ENCODE measurements at places on chromosomes 7 and 10.

DNA sequence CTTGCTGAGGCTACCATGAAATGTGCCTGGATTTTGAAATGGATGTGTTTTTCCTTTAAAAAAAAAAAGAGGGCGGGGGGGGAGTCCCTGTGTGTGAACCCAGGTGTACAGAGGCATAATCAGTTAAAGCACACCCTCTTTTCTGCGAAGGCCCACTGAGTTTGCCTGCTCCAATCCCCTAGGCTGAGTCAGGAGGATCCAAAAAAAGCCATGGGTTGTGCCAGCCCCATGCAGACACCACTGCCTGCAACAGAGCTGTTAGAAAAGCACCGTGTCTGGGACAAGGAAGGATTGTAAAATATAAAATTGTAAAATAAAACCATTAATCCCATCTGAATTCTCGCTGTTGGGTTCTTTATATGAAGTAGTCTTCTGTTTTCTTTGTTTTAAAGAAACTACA is 217.9 kb downstream of the ADAM12 start:
- DNase-seq: no peak

GRCh38 chr7:7446616-7447015 is 89.1 kb downstream of the COL28A1 start:
- no peak for DNase-seq

- DNase-seq: no peak
These were observed 46.6 kb downstream of the CCDC3 start for GRCh38 chr10:12954866-12955265.

DNA sequence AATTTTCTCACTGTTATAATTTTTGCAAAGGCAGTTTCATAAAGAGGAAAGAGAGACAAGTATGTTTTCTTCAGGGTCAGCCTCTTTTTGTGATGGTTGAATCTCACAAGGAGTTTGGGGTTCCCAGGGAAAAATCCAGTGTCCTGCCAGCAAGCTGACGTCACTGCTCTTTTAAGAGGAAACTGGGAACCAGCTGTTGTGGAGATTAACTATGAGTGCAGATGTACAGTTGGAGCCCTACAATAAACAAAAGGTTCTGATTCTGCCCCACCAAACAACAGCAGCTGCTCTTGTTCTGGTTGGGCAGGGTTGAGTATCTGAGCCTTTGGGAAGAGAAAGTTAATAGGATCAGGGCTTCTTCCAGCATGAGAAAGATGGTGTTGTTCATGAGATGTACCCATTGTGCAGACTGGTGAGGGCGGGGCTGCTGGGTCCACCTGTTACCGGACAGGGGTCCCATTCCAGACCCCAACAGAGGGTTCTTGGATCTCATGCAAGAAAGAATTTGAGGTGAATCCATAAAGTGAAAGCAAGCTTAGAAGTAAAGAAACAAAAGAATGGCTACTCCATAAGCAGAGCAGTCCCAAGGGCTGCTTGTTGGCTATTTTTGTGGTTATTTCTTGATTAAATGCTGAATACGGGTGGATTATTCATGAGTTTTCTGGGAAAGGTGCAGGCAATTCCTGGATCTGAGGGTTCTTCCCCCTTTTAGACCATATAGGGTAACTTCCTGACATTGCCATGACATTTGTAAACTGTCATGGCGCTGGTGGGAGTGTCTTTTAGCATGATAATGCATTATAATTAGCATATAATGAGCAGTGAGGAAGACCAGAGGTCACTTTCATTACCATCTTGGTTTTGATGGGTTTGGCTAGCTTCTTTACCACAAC is 12.5 kb downstream of the PRF1 start:
- peak; percentile 66 for DNase-seq

- no peak for DNase-seq
These were observed 14.6 kb downstream of the GATA3 start for GRCh38 chr10:8069108-8069507.

- DNase-seq: no peak
These were observed 52.5 kb downstream of the FAS start for GRCh38 chr10:89043052-89043451.

GRCh38 chr10:22992075-22992474 is 64.2 kb downstream of the ARMC3 start:
- DNase-seq: no peak

DNA sequence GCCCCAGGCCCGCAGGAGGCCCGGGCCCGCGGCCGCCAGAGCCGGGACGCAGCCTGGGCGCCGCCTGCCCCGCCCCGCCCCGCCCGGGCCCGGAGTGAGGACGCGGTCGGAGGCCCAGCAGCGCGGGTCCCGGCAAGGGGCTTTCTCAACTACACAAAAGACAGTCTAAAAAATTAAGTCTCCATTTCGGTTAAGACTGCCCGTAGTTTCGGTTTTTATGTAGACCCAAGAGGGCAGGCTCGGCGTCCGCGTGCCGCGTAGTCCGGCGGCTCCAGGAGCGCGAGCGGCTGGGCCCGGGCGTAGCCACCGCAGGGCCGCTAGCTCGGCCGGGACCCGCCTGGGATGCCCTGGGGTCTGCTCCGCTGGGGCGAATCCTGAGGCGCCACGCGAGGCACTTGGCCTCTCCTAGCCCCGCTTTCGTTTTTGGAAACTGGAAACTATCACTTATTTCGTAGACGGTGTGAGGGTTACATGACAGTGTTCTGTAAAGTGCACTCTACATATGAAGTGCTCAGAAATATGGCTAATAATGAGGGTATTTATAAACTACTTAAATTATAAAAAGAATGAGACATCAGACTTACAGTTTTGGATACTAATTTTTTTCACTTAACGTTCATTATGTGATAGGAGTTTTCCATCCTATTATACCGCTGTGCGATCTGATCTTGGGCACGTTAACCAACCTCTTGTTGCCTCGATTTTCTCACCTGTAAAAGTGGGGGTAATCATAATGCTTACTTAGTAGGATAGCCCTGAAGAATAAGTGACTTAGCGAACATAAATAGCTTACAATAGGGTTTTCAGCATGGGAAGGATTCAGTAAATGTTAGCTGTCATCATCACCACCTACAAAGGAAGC is 573 bp downstream of the BLVRA start:
- peak; percentile 86 for DNase-seq

- no peak for DNase-seq
These were observed 40.1 kb downstream of the SNX10 start for GRCh38 chr7:26331789-26332188.

GRCh38 chr10:51911723-51912122 is 212.3 kb upstream of the CSTF2T start:
- no peak for DNase-seq

DNA sequence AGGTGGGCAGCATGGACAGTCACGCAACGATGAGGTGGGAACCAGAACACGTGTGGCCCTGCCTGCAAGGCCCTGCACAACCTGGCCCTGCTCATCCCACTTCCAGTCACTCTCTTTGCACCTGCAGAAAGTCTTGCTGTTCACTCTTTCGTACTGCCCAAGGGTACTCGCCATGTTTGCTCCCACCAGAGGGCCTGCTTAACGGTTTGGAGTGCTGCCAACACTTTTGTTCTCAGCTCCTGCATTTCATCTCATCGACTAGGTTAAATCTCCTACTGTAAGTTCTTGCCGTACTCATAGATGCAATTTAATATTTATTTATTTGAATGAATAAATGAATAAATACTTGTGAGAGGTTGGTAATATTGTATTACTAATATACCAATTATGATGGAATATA is 315.3 kb downstream of the SDK1 start:
- no peak for DNase-seq

DNA sequence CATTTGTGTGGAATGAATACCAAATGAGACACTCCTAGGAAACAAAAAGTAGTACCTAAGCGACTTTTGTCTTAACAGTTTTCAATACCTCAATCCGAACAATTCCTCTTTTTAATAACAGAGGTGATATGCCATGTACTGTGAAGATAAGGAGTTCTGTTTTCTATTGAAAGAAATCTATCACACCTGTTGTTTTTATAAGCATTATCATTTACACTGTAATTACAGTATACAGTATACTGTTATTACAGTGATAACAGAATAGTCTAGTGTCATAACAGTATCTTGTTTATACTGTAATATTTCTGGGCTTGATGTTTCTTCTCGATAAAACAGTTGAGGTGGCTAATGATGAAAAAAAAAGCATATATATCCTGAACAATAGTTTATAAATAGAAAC is 9.4 kb upstream of the RHOBTB1 start:
- DNase-seq: no peak

DNA sequence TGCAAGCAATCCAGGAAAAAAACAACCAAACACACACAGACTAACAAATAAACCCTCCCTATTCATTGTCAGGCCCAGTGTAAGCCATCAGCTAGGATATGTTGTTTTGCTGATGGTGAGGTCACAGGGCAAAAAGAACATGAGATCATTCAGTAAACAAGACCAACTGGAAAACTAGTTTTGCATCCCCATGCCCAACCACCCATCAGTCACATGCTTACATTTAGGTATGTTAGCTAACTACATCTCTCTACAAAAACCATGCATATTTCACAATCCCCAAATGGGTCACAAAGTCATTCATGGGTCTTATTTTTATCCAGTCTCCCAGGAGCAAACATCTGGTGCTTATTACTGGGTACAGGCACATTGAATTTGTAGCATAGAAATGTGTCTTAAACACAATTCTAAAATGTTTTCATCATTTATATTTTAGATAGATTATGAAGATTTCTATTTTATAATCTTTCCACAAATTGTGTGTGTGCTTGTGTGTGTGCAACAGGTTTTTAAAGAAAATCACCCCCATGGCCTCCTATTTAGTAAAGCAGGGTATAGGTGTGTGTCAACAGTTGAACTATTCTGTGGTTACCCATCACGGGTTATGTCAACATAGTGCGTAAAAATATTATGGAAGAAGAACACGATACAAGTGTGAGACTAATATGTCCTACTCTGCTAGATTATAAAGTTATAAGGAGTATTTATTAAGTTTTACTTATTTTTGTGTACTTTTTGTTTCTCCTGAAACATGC is 103.8 kb upstream of the AKR1E2 start:
- no peak for DNase-seq

DNA sequence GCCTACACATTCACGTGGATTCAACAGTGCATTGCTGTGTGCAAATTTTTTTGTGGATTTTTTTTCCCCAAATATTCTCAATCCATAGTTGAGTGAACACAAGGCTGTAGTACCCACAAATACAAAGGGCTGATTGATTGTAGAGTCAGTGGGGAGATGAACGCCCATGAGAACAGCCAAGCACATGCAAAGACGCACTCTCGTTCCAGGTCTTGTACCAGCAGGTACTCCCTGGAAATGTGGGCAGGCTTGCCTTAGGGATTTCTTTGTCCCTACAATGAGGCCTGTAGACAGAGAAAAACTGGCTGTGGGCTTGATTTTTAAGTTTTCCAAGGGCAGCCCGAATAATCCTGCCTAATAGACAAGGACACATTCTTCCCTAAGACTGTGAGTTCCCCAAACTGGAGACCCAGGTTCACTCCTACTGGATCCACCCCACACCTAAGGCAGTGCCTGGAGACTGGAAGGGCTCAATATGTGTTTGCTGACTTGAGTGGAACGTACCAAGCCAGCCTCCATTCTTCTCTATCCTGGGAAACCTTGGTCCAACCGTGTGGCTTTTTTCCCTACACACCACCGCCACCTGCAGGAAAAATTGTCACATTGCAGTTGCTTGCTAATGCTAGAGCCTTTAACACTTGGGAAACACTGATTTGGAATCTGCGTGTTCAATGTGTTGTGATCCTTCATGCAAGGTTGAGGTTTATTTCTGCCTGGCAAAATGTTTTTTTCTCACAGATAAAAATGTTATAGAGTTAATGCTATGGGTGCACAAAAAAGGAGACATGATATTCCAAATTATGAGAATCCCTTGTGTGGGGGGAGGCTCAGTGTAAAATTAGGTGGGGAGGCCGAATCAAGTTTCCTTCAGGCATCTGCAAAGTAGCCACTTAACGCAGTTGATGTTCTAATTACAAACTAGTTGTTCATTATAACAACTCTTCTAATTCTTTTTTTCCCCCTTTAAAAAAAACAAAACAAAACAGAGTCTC is 49.3 kb downstream of the PPP1R17 start:
- peak; percentile 94 for DNase-seq

- DNase-seq: peak; percentile 88
These were observed at the start of gene TMEM196 for GRCh38 chr7:19772841-19773760. Gene TMEM196 (minus strand): TSS chr7:19773617. CDS start chr7:19772696, 921 bp downstream.

DNA sequence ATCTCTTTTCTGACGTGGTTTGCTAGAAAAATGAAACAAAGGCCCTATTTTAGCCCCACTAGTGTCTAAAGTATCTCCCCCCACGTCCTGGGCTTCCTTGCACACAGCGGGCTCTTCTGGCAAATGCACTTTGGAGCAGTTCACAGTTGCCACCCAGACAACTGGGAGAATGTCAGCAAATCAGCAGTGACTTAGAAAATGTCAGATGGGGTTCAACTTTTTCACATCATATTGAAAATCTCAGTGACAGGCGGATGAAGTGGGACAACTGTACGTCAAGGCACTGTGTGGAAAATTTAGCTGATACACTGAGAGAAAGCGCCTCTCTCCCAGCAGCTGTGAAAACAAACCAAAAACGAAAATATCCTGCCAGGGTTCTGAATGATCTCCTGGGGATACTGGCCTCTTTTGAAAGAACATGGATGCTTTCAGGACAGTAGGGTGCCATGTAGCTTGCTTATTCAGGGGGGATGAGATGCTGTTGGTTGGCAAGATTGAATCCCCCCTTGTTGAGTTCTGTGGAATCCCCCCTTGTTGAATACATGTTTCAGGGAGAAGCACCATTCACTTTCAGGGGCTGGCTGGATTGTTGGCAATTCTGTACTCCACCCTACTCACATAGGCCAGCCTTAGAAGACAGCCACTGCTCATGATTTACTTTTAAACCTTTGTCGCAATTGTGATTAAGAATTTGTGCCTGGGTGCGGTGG is 372.8 kb upstream of the CELF2 start:
- peak; percentile 38 for DNase-seq

DNA sequence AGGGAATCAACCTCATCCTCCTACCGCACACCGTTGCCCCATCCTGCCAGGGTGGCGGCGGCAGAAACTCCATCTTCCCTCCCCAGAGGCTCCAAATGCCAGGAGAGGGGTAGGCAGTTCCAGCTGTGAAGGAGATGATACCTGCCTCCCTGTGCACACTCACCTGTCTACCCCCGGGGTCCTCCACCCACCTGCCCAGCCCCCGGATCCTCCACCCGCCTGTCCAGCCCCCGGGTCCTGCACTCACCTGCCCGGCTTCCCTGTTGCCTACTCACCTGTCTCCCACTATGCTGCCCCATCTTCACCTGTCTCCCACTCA is 13.4 kb upstream of the DNAAF5 start:
- DNase-seq: no peak

- no peak for DNase-seq
These were observed 291.3 kb upstream of the ZMIZ1 start for GRCh38 chr10:78777466-78777865.

- DNase-seq: no peak
These were observed 262.8 kb upstream of the PCDH15 start for GRCh38 chr10:55063811-55064210.

DNA sequence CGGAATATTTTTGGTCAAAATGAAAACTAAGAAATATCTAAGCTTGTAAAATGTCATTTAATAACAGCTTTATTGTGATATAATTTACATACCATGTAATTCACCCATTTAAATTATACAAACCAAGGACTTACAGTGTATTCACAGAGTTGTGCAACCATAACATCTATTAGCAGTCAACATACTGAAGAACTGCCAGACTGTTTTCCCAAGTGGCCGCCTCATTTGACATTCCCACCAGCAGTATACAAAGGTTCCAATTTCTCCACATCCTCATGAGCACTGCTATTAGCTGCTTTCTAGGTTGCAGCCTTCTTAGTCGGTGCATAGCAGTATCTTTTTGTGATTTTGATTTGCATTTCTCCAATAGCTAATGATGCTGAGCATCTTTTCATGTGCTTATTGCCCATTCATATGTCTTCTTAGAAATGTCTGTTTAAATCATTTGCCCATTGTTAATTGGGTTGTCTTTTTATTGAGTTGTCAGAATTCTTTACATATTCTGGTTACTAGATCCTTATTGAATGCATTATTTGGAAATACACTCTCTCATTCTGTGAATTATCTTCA is 153.0 kb upstream of the FGFR2 start:
- no peak for DNase-seq
